ENCODE measurements at places on chromosomes 5 and 9.

DNA sequence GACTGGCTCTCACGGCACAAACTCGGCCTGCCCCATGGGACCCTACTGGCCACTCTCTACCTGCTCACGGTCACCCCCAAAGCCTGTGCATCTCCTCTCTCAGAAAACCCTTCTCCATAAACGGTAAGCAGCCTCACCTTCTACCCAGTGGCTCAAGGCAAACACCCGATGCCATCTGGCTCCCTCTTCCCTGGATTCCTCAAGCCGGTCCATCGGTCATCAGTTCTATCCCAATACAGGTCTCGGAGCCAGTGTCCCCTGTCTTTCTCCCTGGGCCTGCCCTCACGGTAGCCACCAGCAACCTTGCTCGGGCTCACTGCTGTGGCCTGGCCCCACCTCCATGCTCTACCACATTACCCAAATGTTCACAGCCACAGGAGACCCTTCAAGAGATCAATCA is 134.1 kb downstream of the ROR2 start:
- no peak for DNase-seq
- H3K4me3 ChIP-seq: no peak overlapping the region
- no peak overlapping the region for H3K27ac ChIP-seq

DNA sequence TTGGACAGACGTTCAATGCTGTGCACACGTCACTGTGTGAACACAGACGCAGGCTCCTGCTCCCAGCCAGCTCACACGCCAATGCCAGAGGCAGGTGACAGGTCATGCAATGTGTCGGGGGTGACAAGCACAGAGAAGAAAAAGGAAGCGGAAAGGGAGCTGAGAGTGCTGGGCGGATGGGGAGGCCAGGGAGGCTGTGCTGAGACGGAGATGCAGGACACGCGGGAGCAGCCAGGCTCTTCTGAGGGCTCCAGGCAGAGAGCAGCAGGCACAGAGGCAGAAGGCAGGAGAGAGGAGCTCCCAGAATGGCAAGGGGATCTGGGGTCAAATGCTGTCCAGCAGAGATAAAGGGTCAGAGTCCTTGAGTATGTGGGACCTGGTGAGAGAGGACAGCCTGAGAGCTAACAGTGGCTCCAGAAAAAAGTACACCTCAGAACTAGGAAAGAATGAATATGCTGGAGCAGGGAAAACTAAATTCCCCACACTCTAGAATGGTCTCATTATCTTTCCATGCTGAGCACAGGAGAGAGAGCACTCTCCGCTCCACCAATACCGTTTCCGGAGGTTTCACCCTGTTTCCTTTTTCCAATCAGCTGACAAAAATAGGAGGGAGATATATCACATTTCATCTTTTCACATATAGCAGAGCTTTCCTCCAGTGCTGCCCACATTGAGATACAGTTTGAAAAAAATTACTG is 32.8 kb upstream of the NSMF start:
- no peak for DNase-seq
- H3K4me3 ChIP-seq: no peak overlapping the region
- H3K27me3 ChIP-seq: no peaks in the 10 kb centered on the region
- H3K36me3 ChIP-seq: no peaks in the 10 kb centered on the region
- no peak overlapping the region for H3K27ac ChIP-seq

- peaks cover 94% of the 10 kb centered on the region for H3K36me3 ChIP-seq
- H3K4me1 ChIP-seq: no peaks in the 10 kb centered on the region
- no peak for DNase-seq
- H3K4me3 ChIP-seq: no peak overlapping the region
- H3K27ac ChIP-seq: no peak overlapping the region
These were observed 39.6 kb downstream of the SFXN1 start for GRCh38 chr5:175517824-175518450.

- DNase-seq: no peak
- no peak overlapping the region for H3K27ac ChIP-seq
- H3K36me3 ChIP-seq: no peaks in the 10 kb centered on the region
- H3K4me3 ChIP-seq: no peak overlapping the region
- H3K27me3 ChIP-seq: no peaks in the 10 kb centered on the region
These were observed 1582.6 kb upstream of the NUDT12 start for GRCh38 chr5:105145152-105145551.

DNA sequence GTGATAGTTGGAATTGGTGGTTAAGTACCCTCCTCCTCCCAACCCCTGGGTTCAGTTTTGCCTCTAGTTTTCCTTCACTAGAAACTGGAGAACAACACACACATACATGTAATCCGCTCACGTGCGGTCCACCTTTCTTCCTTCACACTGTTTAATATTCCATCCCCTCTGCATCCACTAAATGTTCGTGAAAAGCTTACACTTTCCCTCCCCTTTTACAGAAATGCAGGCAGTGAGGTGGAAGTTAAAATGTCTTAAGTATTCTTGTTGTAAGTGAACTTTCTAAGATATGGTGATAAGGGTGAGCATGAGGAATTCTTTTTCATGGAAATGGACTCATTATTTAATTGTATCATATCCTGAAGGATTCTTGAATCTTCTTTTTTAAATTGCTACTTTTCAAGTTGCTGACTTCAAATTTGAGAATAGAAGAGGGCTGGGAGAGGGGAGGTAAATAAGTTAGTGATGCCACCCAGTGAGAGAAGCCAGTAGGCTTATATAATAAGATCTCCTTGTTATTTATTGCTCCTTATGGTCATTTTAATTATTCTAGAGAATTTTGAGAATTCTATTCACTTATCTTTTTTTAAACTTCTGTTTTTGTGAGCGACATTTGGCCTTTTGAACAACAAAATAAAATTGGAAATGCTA is 90.2 kb downstream of the TLE4 start:
- H3K4me1 ChIP-seq: peaks cover 23% of the 10 kb centered on the region
- H3K36me3 ChIP-seq: peaks cover 4% of the 10 kb centered on the region
- no peaks in the 10 kb centered on the region for H3K27me3 ChIP-seq
- DNase-seq: no peak
- no peak overlapping the region for H3K4me3 ChIP-seq

- DNase-seq: no peak
- H3K27me3 ChIP-seq: no peaks in the 10 kb centered on the region
- H3K27ac ChIP-seq: no peak overlapping the region
- no peaks in the 10 kb centered on the region for H3K36me3 ChIP-seq
- no peaks in the 10 kb centered on the region for H3K4me1 ChIP-seq
These were observed 1834.5 kb downstream of the EFNA5 start for GRCh38 chr5:105836268-105836667.

DNA sequence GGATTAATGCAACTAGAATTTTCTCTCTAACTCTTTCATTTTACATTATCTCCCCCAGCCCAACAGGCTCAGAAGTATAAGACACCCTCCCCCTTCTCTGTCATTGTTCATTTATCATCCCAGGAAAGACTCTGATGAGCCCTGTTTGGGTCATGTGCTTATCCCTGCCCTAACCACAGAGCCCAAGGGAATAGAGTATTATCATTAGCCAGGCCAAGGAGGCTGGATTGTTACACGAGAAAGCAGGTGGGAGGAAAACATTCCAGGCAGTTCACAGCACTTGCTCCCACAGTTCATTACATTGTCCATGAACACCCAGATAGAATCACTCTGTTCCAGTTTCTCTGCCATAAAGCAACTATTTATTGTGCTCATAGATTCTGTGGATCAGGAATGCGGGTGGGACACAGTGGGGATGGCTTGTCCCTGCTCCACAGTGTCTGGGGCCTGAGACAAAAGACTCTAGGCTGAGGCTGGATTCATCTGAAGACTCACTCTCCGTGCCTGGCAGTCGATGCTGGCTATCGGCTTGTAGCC is 59.5 kb upstream of the TMEM215 start:
- H3K4me1 ChIP-seq: no peaks in the 10 kb centered on the region
- no peak overlapping the region for H3K27ac ChIP-seq
- no peak for DNase-seq
- H3K36me3 ChIP-seq: no peaks in the 10 kb centered on the region
- H3K27me3 ChIP-seq: no peaks in the 10 kb centered on the region
- H3K4me3 ChIP-seq: no peak overlapping the region

- no peaks in the 10 kb centered on the region for H3K4me1 ChIP-seq
- H3K36me3 ChIP-seq: no peaks in the 10 kb centered on the region
- no peak overlapping the region for H3K27ac ChIP-seq
- no peak for DNase-seq
- no peak overlapping the region for H3K4me3 ChIP-seq
These were observed 367.5 kb upstream of the ACTBL2 start for GRCh38 chr5:57850109-57850508.

DNA sequence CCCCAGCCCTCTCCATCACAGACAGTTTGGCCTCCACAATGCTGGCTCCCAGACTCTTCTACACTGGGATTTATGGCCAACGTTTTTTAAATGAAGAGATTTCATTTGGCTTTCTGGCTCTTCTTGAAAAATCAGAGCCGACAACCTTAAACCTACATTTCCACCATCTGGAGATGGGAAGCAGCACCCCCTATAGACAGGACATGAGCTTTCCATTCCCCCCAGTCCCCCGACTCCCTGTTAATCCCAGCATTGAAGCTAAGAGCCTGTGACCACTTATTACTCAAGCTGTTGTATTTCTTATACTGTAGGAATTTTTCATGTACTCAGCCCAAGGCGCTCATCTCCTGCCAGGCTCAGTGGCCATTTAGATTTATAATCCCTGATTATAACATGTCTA is 34.0 kb upstream of the AFAP1L1 start:
- H3K27me3 ChIP-seq: peaks cover 26% of the 10 kb centered on the region
- H3K27ac ChIP-seq: no peak overlapping the region
- no peak overlapping the region for H3K4me3 ChIP-seq
- H3K36me3 ChIP-seq: no peaks in the 10 kb centered on the region
- no peaks in the 10 kb centered on the region for H3K4me1 ChIP-seq

GRCh38 chr5:62083661-62084060 is 222.3 kb upstream of the KIF2A start:
- H3K36me3 ChIP-seq: no peaks in the 10 kb centered on the region
- H3K27me3 ChIP-seq: peaks cover 11% of the 10 kb centered on the region
- no peak overlapping the region for H3K4me3 ChIP-seq
- no peak overlapping the region for H3K27ac ChIP-seq

Measured in DND-41 (cell line).